CD4-positive, alpha-beta T cell treated with Interleukin-6 for 4 hours (primary cell): ENCODE measurements at places on chromosomes 7 and 10.

DNA sequence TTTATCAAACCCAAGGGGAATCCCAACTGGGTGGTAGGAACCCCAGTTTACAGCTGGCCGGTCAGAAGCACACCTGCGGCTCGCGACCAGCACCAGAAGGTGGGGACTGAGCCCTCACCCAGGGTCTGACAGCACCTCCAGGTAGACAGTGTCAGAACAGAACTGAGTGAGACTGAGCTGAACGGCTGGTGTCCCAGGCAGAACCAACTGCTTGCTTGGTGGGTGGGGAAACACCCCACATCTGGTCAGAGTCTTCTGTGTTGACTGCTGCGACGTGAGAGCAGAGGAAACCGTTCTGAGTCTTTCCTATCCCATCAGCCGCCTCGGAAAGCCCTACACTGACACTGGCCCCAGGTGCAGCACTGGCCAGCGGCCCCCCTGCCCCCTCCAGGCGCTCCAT, 160.7 kb downstream of the MAD1L1 start:
- DNase-seq = no peak

DNA sequence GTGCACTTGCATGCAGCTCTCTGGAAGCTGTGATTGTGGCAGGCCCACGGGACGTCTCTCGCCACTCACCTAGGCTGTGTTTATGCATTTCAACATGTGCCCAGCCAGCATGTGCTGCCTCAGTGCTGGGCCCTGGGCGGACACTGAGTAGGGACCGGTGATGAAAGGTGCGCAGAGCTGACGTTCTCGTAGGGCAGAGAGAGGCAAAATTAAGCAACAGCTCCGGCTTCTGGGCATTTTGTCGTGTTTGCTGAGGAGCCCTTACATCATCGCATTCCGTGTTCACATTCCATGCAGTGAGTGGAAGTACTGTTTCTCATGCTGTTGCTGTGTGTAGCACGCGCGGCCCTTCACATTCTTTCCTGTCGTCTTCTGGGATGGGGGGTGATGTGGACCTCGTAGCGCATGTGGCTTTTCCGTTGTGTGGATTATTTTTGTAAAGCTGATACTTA, 50.5 kb downstream of the PRF1 start:
- no peak for DNase-seq

GRCh38 chr10:52967806-52968795, 195.5 kb upstream of the MBL2 start:
- DNase-seq = no peak

DNA sequence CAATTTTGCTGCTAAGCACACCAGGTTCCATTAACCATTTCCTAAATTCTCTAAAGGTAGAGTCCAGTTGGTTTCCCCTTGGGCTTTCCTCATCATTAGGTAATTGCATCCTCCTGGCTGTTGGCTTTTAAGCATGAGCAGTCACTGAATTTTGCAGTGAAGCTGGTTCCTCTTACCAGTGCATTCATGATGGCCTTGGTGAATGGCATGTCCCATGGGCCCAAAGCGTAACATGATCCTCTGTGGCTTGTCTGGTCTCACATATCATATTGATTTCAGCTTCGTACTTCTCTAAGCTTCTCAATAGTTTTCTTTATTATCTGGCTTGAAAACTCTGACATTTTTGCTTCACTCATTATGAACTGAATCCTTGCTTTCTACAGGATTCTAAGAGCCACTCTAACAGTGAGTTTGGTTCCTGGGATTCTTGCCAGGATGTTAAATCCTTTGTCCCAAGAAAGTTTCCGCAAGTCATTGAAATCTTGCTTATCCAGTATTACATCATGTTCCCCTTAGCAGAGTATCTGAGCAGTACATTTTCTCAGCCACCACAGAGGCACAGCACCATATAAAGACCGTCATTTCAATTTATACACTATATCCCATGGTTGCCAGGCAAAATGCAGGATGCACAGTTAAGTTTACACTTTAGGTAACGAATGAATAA, 134.2 kb downstream of the PTN start:
- DNase-seq = no peak

DNA sequence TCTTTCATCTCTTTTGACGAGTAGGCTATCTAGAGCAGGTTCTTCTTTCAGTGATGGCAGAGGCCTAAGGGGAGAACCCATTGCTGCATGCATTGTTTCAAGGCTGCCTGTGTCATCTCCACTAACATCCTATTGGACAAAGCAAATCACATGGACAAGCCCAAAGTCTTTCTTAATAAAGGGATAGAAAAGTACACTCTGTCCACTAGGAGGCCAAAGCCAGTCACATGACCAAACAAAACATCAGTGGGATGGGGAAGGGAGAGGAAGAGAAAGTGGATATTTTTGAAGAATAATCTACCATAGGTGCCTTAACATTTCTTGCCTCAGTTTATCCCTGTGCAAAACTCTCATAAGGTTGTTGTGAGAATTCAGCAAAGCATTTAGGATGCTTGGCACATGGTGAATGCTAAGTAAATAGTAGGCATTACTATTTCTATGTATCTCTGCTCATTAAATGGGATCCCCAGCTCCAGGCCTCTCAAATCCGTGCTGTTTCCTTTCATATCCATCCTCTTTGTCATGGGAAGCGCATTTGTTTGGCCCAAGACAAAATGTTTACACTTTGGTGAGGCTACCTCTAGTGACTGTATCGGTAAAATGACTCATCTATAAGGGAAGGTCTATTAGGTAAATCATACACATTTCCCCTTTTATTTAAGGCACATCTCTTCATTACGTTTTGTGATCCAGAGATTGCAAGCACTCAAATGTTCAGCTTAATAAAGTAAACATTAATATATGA, 16.7 kb upstream of the CADPS2 start:
- DNase-seq = no peak

DNA sequence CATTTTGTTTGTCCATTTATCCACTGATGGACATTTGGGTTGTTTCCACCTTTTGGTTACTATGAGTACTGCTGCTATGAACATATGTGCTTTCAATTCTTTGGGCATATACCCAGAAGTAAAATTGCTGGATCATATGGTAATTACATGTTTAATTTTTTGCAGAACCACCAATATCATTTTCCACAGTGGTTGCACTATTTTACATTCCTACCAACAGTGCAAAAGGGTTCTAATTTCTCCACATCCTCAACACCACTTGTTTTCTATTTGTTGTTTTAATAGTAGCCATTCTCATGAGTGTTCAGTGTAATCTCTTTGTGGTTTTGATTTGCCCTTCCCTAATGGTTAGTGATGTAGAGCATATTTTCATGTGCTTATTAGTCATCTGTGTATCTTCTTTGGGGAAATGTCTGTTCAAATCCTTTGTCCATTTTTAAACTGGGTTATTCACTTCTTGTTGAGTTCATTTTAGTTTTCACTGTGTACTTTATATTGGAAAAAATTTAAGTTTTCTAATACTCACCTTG, 101.9 kb downstream of the HIBADH start:
- no peak for DNase-seq

- DNase-seq = peak; percentile 89
Observed at GRCh38 chr10:79322616-79323543, 24.4 kb upstream of the PPIF start.
